ENCODE measurements at places on chromosomes 16 and 17.

GRCh38 chr17:63819585-63820537 is 7.4 kb upstream of the PSMC5 start:
- no peak for DNase-seq

DNA sequence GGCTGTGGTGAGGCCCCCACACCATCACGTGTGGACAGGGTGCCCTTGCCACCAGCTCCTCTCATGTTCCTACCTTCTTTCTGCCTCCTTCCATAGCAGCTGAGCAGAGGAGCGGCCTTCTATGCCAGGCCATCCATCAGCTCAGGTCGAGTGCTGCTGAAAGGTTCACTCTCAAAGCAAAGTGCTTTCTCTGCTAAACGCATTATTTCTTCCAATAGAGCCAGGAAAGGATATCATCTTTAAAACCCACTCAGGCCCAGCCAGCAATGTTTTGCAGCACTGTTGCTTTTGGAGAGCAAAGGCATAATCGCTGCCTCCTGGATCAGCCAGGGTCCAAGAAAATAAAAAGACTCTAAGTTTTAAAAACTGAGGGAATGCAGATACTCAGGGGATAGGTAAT is 54.9 kb upstream of the GPRC5B start:
- DNase-seq = no peak

GRCh38 chr16:85615852-85616606 is 2.9 kb downstream of the GSE1 start:
- DNase-seq = peak; percentile 36

DNA sequence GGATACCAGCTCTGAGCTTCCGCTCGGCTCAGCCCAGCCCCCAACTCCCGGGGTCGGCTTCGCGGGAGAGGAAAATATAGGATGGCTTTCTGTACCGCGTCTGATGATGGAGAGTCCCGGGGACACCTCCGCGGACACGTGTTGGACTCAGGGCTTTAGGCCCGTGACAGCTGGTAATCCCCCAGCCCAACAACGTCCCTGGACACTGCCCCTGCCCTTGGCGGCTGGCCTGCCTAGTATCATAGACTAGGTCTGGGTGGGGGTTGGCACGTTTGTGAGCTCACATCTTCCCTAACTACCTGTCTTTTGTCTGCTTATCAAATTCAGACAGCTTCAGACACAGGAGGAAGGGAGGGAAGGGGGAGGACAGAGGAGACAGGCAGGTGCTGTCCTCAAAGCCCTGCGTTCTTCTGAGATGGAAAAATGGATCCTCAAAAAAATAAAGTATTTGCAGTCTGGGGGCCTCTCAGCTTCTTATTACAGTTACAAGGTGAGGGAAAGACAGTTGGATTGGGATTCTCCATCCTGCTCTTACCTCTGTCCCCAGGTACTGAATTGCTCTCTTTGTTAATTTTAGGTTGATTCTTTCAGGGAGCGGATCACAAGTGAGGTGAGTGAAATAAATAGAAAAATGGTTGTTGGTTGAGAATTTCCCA is 698 bp downstream of the PSME3 start:
- DNase-seq = no peak

DNA sequence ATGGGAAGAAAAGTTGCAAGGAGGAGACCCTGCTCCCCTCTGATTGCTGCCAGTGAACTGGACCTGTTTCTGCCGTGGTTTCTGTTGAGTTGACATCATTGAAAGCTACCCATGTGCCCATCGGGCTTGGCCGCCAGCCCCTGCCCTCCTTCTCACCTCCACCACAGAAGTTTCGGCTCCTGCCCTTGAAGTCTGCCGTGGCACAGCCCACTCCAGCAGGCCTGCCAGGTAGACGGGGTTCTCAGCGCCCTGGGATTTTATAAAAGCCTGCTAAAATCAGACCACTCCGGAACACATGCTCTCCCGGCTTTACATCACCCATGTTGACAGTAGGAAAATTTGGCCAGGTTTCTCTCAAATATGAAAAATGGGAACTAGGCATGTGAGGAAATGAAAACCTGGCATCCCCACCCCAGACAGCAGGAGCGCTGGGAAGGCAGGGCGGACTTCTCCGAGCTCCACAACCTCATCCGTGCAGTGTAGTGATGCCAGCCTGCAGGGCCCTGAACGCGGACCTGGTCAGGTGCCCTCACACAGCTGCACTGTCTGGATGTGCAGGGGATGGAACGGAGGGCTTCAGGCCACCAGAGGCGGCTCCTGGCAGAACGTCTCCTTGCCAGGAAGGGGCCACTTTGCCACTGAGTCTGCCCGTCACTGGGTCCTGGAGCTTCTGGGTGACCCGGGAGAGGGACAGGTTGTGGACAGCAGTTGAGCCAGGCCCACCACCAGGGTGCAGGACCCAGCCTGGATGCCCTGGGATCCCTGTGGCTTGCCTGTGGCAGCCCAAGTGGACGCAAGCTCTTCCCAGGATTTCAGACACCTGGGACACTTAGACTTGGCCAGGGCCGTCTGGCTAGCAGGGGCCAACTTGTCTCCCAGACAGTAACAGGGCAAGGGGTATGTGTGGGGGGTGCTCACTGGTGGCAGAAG is 6.9 kb upstream of the GSE1 start:
- DNase-seq = no peak

Measured in HFF-Myc (cell line).